Right ventricle myocardium superior (tissue), 1 donor: ENCODE measurements at places on chromosomes 7 and 10.

- no peak for DNase-seq
Measured at GRCh38 chr7:30266686-30267085, 17.7 kb upstream of the ZNRF2 start.

- no peak for DNase-seq
Measured at GRCh38 chr10:86264481-86265231, 101.9 kb downstream of the GRID1 start.

DNA sequence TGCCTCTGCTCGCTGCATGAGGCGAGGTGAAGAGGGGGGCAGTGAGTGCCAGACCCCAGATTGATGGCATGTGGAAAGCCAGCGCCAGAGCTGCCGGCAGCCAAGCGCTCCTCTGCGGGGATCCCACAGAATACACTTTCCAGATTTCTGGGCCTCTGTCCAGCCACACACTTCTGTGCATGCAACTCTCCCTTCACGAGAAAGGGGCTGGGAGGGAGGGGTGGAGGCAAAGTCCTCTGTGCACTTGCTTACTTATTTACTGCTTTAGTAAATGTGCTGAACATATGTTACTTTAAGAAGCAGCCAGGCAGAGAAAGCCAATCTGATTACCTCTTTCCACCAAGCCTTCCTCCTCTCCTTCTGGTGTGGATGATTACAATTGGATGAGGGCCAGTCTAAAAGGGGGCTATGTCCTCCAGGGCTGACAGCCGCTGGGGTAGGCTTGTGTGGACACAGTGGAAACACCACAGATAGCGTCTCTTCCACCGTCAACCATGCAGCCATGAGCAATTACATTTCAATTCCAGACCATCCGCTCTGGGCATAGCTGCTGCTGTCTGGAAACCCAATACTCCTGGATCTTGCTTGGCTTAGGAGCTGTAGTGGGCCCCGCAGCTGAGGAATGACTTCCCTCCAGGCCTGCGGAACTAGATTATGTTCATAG, 322.8 kb upstream of the ANKRD30A start:
- peak; percentile 54 for DNase-seq

GRCh38 chr10:97597778-97598177, 8.3 kb downstream of the C10orf62 start:
- no peak for DNase-seq

DNA sequence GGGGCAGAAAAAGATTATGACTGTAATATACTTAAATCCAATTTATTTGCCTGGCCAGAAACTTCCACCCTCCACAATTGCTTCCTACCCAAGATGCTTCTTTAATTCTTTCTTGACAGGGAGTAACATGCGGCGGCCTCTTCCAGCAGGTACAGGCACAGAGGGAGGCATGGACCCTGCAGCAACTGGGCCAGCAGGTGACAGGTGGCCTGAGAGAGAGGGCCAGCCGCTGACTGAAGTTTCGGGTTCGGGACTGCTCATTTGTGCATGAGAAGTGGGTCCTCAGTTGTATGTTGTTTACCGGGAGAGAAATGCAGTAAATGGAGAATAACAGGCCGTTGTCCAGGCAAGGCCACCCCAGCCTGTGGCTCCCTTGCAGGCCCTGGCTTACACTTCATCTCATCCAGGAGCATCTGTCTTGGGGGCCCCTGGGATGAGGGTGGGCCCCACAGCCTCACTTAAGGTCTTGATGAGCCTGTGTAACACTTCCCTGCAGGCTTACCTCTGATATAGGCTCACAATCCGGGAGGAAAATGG, 72.5 kb downstream of the C10orf143 start:
- no peak for DNase-seq

GRCh38 chr10:123766761-123767160, 100.6 kb downstream of the GPR26 start:
- DNase-seq = no peak

DNA sequence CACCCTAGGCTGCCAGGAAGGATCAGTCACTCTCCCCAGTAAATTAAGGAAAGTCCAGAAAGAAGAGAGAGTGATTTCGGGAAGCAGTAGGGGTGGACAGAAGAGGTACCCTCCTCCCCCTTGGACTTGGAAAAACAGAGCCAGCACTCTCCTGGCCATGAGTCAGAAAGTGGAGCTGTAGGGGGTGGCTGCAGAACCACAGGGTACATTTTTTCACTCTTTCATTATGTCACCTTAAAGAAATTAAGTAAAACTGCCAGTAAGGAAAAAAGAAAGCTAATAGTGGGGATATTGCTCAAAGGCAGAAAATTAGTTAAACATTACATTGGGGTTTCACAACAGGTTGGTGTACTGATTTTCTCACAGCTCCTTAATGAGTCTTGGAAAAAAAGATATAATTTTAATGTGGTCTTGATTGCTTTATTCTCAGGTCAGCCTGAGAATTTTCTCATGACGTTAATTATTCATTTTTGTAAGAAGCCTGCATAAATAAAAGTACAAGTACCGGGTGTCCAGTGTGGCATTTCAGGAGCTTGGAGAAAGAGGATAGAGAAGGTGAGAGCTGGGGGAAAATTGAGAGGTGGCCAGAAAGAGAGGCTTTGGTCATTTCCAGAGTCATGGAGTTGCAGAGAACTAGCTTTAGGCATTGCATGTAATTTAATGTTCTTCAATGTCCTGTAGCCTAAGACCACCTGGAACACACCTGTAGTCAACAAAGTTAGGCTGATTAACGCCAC, 23.2 kb upstream of the AOAH start:
- DNase-seq = no peak

GRCh38 chr10:50909334-50910014, 24.0 kb upstream of the A1CF start:
- DNase-seq = peak; percentile 36

GRCh38 chr7:141460781-141461715, 90.2 kb upstream of the AGK start:
- no peak for DNase-seq

GRCh38 chr10:7243139-7243538, 167.7 kb downstream of the SFMBT2 start:
- DNase-seq = no peak

DNA sequence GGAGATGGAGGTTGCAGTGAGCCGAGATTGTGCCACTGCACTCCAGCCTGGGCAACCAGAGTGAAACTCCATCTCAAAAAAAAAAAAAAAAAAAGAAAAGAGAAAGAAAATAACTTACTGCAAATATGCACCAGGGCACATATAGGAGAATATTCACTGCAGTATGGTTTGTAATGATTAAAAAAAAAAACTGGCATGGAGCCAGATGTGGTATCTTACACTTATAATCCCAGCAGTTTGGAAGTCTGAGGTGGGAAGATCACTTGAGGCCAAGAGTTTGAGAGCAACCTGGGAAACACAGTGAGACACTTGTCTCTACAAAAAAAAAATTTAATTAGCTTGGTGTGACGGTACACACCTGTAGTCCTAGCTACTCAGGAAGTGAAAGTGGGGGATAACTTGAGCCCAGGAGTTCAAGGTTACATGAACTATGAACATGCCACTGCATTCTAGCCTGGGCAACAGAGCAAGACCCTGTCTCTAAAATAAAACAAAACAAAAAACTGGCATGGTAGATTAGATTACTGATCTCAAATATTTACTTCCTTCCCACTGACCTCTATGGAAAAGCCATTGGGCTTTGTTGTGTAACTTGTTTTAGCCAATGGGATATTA, 85.6 kb downstream of the MICU1 start:
- no peak for DNase-seq
